ENCODE measurements at places on chromosomes 4 and X.

GRCh38 chrX:40459571-40460158 lies 121.1 kb upstream of the ATP6AP2 start:
- ATAC-seq = no peak

DNA sequence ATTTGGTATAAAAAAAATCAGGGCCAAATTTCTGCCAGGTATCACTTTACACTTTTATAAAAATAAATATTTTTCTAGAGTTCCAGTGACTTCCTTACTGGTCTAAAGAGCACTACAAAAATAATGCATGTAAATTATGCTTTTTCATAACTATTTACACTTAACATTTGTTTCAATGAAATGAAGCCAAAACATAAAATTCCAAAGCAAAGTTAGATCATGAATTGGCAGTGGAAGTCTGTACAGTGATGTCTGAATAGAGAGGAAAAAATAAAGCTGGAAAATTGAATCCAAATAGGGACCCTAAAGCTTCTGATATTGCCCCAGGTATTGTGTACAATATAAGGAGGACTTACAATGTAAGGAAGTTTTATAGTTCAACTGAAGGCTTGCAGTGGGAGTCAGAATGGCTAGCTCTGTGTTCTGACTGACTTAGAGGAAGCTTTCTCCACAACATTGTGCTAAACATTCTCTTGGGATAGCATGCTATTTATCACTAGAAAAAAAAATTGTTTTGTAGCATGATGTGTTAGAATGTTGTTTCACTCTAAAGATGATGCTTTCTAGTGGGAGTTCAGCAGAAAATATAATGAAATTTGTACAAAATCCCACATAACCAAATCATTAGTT lies 288.2 kb upstream of the UGT8 start:
- no peak for ATAC-seq

GRCh38 chr4:74638001-74638400 lies 156.3 kb downstream of the BTC start:
- no peak for ATAC-seq

- ATAC-seq = no peak
Measured at GRCh38 chr4:2741626-2742025, 14.5 kb downstream of the TNIP2 start.

- ATAC-seq = no peak
Measured at GRCh38 chrX:15714529-15714928, 23.5 kb upstream of the CA5B start.

DNA sequence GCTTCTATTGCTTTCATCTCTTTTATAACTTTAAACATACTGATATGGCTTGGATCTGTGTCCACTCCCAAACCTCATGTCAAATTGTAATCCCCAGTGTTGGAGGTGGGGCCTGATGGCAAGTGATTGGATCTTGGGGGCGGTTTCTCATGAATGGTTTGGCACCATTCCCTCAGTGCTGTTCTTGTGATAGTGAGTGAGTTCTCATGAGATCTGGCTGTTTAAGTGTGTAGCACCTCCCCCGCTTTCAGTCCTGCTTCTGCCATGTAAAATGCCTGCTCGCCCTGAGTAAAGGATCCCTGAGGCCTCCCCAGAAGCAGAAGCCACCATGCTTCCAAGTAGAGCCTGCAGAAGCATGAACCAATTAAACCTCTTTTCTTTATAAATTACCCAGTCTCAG lies 17.7 kb downstream of the MND1 start:
- no peak for ATAC-seq

- peak; percentile 91 for ATAC-seq
Measured at GRCh38 chr4:1048773-1049590, 37.6 kb downstream of the FGFRL1 start.

DNA sequence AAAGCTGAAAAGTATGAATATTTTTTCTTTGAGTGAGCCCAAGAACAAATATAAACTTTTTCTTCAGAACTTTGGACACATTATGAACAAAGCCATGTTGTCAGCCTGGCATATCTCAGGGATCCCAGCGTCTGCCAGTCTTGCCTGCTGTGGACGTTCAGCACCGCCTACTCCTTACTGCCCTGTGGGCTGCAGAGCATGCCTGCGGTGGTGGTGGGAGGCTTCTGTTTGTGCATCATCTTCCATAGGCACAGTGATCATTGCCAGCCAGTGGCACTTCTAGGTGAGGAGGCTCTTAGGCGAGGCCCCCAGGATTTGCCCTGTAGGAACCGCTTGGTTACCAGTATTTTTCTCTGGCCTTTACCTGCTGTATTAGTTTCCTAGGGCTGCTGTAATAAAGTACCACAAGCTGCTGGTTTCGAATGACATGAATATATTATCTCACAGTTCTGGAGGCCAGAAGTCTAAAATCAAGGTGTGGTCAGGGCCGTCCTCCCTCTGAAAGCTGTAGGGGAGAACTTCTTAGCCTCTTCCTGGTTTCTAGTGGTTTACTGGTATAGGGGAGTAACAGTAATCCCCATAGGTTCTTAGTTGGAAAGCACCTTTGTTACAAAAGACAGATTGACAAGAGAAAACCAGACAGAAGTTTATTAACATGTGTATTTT lies 15.4 kb downstream of the ANXA3 start:
- no peak for ATAC-seq

GRCh38 chrX:148537556-148538182 lies 37.3 kb downstream of the AFF2 start:
- ATAC-seq = no peak

GRCh38 chr4:83758285-83758684 lies 222.4 kb downstream of the GPAT3 start:
- ATAC-seq = no peak

DNA sequence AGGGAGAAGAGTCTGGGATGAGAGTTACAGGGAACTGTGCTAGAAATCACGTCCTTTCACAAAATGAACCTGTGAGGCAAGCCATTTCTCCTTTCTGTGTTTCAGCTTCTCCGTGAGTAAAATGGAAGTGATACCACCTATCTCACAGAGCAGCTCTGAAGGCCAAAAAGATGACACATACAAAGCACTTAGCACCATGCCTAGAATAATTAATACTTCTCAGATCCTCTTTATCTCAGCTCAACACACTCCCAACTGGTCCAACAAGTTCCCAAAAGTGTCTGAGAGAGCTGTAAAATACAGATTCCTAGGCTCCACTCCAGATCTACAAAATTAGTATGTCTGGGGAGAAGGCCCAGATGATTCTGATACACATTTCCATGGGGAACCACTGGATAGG lies 38.3 kb downstream of the LHFPL1 start:
- ATAC-seq = no peak

DNA sequence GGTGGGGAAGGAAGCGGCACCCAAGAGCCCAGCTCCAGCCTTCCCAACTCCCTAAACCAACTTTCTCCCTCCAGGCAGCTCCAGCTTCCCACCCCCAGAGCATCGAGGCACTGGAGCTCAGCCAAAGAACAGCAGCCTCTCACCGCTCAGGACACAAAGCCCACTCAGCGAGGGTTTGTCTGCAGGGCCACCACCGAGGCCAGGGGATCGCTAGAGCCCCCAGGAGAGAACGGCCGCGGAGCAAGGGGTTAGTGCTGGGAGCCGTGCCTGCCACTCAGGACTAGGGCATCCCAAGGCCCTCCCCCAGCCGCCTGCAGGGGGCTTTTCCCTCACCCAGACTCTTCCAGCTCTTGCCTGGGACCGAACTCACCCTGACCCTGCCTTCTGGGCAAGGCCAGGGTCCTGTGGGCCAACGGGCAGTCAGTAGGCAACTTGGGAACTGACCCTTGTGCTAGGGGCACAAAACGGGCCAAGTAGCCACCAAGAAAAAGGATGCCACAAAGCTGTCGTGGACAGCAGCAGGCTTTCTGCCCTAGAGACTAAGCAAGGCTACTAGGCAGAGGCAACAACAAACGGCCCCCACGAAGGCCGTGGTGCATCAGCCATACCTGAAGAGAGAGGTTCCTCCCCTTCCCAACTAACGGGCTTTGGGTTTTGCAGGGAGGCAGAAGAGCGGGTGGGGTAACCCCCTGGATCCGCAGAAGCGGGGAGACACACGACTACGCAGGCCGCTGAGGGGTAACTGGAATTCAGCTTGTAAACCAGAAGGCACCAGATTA lies 2.3 kb downstream of the HCFC1 start:
- ATAC-seq = no peak

- ATAC-seq = no peak
Measured at GRCh38 chrX:68902706-68903504, 74.1 kb downstream of the EFNB1 start.

DNA sequence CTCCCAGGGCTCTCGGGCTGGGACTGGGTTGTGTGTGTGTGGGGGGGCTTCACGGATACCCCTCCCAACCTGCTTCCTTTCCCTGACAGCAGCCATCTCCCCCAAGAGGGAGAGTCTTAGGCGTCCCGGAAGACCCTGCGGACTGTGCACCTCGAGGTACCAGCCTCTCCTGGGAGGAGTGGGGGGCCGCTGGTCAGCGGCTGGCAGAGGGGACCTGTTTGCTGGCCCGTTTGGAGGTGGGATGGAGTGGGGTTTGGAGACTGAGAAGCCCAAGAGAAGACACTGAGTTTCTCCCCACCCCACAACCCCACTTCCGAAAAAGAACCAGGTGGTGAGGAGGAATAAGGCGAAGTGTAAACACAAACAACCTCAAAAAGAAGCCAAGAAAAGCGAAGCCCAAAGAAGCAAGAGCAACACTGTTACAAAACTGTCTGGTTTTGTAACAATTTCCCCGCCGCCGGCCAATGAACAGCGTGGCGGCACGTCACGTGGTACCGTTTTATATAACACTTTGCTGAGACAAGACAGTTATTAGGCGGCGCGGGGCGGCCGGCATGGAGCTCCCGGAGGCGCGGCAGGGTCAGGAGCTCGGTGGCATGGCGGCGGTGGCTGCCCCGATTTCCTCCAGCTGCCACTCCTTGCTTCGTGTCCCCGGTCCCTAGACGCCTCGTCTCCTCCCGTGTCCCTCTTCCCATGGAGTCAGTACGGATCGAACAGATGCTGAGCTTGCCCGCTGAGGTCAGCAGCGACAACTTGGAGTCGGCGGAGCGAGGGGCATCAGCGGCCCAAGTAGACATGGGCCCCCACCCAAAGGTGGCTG lies at the start of gene LONRF3:
TSS of gene LONRF3 (plus strand) at position 531 of the 820 bp plus-strand sequence. CDS start at position 694, 163 bp downstream.
- peak; percentile 76 for ATAC-seq

GRCh38 chr4:145178740-145179280 lies 1.6 kb downstream of the OTUD4 start:
- ATAC-seq = no peak

GRCh38 chr4:148359769-148360168 lies 82.4 kb downstream of the NR3C2 start:
- ATAC-seq = peak; percentile 31

- ATAC-seq = no peak
Measured at GRCh38 chr4:38625508-38625907, 38.5 kb upstream of the KLF3 start.

DNA sequence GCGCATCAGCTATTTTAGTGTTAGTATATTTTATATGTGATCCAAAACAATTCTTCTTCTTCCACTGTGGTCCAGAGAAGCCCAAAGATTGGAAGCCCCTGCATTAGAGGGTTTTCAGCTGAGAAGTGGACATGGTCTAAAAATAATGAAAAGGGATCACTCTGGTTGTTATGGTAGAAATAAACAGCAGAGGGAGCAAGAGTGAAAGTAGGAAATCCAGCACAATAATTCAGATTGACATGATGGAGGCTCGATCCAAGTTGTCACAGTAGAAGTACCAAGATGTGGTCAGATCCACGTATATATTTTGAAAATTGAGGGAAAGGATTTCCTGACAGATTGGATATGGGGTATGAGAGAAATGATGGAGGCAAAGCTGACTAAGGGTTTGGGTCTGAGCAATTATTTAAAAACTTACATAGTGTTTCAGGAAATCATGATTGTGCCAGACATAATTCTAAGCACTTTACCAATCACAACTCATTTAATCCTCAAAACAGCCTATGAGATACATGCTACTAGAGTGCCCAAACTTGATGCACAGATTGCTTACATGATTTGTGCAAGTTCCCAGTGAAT lies 17.0 kb upstream of the TMEM144 start:
- ATAC-seq = no peak

DNA sequence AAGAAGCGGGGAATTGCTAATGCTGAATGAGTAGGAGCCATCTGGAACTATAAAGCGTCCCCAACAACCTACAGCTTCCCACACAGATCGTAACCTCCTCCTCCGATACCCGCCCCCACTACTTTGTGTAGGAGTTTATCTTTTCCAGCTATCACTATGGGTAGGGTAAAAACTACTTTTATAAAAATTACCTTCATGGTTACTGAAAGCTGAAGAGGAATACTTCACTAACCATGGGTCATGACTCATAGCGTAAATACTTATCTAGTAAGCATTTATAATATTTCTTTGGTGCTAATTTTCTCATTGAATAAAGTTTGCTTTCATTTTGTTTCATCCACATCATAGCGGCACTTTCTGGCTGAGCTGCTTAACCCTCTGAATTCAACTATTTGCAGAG lies 79.4 kb upstream of the TNIP3 start:
- ATAC-seq = peak; percentile 82

DNA sequence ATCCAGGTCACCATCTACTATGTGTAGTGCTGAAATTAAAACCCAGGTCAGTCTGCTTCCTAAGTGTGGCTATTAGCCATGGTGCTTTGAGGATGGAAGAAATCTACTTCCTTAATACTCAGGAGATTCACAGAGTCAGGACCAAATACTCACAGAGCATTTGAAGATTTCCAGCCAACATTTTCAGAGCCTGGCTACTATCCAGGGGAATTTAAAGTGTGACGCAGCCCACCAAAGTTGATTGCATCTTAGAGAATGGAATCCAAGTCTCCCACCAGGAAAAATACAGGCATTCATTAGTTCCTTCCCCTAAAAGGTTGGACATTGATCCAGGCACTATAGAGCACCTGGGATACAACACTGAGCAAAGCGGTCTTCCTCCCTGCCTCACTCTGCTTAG lies 83.8 kb downstream of the HS3ST1 start:
- ATAC-seq = no peak

DNA sequence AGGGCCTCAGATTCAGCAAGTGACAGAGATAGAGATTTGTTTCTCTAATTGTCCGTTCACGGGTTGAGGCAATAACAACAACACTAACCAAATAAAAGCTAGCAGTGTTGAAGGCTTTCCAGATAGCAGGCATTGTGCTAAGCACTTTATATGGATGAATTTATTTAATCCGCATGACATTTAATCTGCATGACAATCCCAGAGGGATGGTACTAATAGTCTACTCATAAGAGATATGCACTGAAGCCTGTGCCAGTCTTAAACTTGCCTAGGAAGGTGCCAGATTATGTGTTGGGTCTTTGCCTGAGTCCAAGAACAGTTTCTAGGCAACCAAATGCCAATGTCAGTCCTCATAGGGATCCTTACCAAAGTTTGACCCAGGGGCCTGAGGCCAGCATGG lies 37.7 kb upstream of the FAT1 start:
- ATAC-seq = no peak

DNA sequence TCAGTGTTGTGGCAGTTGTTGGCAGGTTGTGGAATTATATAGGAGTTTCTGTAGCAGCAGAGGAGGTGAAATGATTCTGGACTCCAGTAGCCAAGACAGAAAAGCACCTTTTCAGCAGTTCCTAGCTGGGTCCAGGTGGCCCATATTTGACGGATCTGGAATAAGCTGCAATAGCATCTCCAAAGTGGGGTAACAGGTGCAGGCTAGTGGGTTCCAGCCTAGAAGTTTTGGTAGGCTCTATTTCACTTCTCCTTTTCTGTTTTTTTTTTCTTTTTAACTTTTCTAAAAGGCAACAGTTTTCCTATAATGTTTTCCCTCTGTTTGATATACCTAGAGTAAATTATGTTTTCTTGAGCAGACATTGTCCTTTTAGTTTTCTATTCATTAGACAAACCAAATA lies 392.5 kb downstream of the C4orf33 start:
- ATAC-seq = no peak
